ENCODE measurements at places on chromosomes 16 and 17.
A peak's percentile ranks its signal among the peaks of the same experiment; 100 is the strongest.

DNA sequence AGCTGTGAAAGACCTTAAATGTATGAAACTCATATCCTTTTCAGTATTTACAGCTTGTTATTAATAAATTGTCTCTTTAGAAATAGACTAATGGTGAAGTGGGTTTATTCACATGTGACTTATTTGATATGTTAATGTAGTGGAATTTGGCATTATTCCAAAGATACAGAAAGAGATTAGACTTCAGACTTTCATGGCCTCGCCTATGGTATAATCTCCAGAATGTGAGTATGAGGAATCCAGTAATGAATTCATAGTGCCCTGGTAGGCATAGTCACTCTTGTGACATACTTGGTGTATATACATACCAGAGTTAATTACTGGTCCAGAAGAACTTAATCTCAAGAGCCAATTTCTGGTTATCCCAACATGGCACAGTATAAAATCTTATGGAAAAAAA, 72.7 kb downstream of the OMG start:
- peak; percentile 9 for DNase-seq

- DNase-seq = no peak
These were observed 72.1 kb downstream of the SOCS1 start for GRCh38 chr16:11183951-11184350.

DNA sequence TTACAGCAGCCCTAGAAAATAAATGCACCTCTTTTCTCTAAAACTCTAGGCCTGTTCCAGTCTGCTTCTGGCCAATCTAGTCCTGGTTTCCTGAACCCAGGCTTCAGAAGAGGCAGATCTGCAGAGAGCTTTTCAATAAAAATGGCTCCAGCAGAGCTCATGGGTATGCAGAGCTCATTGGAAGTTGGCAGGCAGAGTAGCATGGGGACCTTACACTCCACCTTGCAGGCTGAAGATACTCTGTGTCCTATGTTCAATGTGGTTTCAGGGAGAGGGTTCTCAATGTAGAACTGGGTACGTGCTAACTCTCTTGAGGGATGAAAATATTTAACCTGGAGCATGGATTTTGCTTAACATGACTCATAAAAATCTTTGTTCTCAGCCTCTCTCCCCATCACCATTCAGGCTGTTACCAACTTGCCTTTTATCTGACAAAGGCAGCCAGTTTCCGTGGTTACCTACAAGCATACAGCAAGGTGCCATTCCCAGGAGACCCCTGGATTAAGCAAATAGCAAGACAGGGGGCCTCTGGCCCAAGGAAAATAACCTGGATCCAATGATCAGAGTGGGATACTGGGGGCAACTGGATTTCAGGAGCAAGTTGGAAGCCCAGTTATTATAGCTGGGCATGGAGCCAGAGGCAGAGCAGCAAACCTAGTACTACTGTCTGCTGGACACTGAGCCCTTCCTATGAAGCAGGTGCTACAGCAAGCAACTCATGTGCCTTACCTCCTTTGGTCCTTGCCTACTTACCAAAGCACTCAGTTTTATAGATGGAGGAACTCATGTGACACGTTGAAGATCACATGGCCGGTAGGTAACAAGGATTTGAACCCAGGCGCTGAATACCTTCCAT, 98.2 kb upstream of the DHX40 start:
- DNase-seq = no peak

GRCh38 chr17:60960398-60961065, 282.9 kb downstream of the BCAS3 start:
- DNase-seq = no peak

DNA sequence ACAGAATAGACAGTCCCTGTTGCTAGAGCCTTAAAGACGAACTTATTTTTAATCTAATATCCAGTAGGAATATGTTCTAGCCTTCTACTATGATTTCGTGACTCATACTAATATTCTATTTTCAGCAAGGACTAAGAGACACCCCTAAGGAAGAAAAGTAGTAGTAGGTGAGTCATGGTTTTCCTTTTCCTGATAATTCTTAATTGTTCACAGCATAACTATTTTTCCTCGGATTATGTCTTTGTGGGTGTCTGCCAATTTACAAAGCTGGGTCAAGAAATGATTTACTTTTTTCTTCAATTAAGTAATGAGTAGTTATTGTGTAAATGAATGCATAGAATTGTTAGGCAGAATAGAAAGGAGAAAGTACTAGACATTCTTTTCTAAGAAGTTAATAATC, 292.2 kb downstream of the TOX3 start:
- peak; percentile 42 for DNase-seq

DNA sequence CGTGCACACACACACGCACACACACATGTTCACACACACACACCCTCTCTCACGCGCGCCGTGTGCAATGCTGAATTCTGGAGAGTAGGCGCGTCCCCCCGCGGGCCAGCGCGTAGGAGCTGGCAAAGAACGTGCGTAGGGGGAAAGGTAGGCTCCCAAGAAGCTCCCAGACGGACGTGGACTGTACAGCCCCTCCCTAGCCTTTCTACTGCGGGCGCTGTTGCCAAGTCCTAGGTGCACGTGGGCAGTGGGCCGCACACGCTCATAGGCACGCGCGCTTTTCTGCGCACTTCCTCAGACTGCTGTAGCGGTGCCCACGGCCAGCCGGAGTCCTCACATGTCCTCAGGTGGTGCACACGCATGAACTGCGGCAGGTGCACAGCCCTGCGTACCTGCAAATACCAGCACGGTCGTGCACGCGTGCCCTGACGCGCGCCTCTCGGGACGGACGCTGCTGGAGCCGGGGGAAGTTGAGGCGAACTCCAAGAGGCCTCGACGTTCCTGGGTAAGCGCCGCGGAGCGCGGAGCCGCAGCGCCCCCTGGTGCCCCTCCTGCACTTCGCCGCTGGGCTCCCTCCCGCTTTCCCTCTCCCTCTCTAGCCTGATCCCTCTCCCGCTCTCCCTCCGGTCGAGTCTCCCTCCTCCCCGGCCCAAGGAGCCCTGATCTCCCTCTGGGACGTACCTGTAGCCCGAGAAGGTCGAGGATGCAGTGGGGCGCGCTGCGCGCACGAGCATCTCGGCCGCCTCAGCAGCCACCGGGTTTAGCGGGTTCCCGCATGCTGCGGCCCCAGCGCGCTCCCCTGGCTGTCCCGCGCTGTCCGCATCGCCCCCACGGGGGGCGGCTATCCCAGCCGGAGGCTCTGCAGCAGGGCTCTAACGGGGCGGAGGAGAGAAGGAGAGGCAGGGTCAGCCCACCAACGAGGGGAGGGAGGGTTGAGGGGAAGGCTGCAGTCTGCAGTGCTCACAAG, 749 bp downstream of the GRIN2A start:
- DNase-seq = peak; percentile 46
